ENCODE measurements at places on chromosomes 13 and 19.

DNA sequence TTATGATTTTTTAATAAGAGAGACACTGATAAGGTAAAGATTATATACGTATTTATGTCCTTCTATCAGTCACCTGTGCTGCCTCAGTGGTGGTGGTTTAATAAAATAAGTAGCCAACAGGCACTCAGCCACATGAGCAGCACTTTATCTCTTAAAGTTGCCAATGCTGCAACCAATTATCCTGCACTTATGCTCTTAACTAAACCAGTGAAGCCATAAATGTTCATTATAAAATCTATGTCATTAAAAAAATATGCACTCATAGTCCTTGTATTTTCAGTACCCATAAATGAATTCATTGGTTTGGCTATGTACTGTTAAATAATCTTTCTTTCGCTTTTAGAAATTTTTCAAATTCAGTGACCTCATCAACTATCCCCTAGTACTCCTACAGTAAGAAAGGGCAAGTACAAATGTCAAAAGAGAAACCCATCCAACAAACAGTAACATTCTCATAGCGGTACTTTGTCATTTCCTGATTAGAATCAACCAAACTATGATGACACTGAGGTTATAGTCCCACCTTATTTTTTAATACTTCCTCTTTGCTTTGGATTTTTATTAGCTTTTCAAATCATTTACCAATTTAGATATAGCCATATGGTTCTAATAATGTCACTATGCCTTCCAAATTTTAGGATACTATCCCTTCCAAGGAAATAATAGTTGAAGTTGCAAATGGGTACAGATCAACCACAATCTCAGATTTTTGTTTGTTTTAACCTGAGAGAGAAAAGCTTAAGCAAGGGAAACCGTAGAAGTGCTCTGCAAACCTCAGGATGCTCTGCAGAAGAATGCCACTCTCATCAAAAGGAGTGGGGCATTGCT, 190.9 kb downstream of the KLF12 start:
- no peak for DNase-seq

DNA sequence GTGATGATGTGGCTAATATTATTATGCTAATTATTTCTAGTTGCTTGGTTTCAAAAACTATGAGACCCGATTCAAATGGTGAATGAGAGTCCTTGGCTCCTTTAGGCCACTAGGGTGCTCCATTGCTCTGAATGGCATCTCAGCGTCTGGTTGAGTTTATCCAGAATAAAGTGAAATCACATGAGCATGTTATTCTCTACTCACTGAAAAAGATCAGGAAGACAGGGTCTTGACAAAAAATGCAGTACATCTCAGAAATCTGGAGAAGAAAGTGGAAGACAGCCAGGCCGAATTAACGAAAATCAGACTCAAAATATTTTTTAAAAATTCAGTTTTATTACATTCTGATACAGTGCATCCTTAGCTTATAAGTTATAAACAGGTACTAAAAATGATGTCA, 516.2 kb downstream of the MYO16 start:
- DNase-seq, result no peak

DNA sequence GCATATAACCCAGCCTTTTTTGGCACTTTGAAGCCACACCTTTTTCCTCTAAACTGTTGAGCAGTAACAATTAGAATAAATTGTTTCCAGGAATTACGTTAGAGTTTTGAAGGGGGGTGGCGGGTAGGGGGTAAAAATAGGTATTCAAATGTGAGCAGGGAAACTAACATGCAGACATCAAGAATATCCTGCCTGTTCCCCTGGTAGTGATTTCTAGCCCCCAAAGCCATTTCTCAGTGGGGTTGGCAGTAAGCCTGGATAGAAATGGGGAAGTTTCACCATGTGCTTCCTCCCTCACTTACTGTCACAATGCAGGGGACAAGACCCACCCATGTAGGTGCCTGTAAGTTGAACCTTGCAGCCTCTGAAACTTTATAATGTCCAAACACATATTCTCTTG, 3.8 kb downstream of the DOCK9 start:
- DNase-seq, result no peak

DNA sequence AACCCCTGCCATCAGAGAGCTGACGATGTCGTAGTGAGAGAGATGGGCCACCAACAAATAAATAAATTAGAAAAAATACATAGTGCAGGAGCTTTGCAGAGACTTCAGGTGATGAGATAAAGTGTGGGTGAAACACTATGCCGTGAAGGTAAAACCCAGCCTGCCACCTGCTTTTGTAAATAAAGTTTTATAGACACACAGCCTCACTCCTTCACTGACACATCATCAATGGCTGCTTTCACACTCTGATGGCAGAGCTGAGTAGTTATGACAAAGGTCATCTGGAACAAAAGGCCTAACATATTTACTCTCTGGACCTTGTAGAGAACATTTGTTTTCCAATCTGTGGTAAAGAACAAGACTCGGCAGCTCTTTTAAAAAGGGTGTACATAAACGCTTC, 45.0 kb downstream of the MBD3L2B start:
- no peak for DNase-seq

DNA sequence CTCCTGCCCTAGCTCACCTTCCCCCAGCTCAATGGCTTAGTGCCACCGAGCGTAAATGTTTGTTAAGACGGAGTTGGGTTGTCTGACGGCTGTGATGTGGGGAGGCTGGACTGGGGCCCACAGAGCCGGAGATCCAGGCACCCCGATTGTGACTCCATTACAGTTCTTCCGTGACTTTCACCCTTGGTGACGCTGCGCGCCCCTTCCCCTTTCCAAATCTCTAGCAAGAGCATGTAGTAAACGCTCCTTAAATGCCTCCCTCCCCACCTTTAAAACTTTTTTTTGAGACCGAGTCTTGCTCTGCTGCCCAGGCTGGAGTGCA, 829 bp downstream of the REEP6 start:
- no peak for DNase-seq

DNA sequence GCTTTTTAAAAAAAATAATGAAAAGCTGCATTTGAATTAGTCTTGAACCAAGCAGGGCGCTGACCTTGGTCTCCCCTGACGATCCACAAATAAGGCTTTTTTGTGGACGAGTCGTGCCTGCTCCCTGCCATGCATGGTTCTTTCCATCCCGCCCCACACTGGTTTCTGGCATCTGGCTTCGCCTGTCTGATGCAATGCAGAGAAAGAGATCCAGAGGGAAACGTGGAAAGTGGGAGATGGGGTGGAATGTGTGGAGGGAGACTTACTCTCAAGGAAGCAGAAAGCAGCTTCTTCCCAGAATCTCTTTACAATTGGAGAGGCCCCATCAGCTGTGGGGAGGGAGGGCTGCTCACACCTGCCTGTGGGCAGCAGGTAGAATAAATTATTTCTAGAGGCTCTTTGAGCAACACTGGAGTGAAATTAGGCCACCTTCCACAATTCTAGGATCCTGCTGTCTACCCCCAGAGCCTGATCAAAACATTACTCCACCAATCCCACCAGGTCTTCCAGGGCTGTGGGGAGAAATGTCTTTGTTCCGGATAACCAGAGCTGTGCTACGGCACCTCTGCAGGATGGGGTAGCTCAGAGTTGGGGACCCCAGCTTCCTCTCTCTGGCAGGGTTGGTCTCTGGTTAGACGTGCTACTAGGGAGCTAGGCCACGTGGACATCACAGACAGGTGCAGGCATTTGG, 183.5 kb downstream of the UQCRFS1 start:
- no peak for DNase-seq

GRCh38 chr19:52646571-52647217, 8.5 kb upstream of the ZNF83 start:
- no peak for DNase-seq

DNA sequence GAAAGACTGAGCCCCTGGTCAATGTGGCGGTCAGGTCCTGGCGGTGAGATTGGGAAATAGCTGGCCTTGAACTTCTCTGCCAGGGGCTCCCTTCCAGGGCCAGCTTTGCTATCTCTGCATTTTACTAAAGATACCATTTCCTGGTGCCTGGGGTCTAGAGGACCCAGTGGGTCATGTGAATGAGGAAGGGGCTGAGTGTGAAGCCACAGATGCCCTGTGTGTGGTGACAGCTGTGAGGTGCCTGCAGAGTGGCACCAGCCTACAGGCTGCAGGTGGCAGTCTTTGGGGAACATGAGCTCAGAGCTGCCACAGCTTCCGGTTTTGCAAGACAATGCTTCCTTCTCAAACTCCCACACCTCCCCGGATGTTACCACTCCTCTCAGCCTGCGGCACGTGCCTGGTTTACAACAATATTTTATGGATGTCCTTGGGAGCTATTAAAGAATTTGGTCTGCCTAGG, 5.2 kb upstream of the MLNR start:
- peak; percentile 18 for DNase-seq

- DNase-seq, result no peak
These were observed 105.4 kb upstream of the MBNL2 start for GRCh38 chr13:97116754-97117153.

DNA sequence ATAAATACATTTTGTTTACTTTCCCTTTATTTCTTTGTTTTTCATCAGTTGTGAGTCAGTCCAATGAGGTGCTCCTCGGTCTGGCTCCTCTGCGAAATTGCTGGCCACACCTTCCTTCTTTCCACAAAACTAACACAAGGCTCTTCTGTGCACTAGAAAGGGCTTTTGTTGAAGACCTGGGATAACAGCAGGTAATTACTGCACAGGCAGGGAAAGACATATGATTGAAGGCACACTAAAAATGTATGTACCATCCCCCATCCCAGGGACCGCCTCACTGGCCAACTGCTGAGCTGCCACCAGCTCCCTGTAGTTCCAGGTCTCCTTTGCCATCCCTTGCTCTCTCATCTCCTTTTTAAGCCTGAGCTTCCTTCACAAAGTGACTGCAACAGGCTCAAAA, 180.5 kb downstream of the EFNB2 start:
- DNase-seq, result no peak

- DNase-seq, result no peak
These were observed 496.8 kb upstream of the PCDH9 start for GRCh38 chr13:67726979-67727378.

- no peak for DNase-seq
These were observed 12.5 kb upstream of the RSPH6A start for GRCh38 chr19:45827459-45828093.

- DNase-seq, result no peak
These were observed 832.3 kb upstream of the SLC10A2 start for GRCh38 chr13:103898481-103898880.

GRCh38 chr13:79541426-79542049, 60.6 kb downstream of the NDFIP2 start:
- DNase-seq, result no peak

All from activated T-helper 1 cell treated with Interleukin-2 at 50 U/mL for 16 hours (primary cell).